GM23338 (cell line): ENCODE measurements at places on chromosomes 7 and 10. TPM values are rescaled to one million over a fixed set of nuclear protein-coding genes. Genes with fewer than 3 reads are reported as not detected.
A peak's percentile ranks its signal among the peaks of the same experiment; 100 is the strongest.

HOXA1 gene
- total RNA-seq = not detected in 2 replicates

SHTN1 gene
- total RNA-seq = 6.7 and 8.8 TPM in 2 replicates

ERVW-1 gene
- 0.07 TPM in 1 of 2 replicates, not detected in the other for total RNA-seq

FAM200A gene
- total RNA-seq = 7.9 and 10.2 TPM in 2 replicates

ASB10 gene
- not detected in 2 replicates for total RNA-seq

GRCh38 chr10:72541337-72541736 lies 84.5 kb downstream of the MICU1 start:
- peaks cover 28% of the 10 kb centered on the region for H3K4me1 ChIP-seq
- peaks cover 7% of the 10 kb centered on the region; the same call in 1 of the 2 replicates for H3K36me3 ChIP-seq
- no peak overlapping the region for H3K27ac ChIP-seq
- H3K27me3 ChIP-seq = no peaks in the 10 kb centered on the region

DNA sequence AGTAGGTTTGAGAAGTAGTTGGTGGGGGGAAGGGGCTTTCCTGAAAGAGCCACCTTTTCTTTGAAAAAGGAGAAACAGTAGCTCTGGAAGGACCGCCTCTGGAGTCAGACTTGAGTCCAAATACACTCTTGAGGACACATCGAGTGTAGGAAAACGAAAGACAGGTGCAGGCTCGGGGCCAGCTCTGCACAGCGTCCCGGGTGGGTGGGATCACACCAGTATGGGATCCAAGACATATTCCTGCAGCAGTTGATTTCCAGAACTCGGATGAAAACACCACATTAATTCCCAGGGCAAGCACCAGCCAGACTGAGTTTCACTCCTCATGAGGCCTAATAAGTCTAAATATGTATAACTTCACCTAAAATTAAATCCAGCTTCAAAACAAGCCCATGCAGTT lies 61.4 kb downstream of the ASB13 start:
- H3K4me1 ChIP-seq = no peaks in the 10 kb centered on the region
- H3K27me3 ChIP-seq = no peaks in the 10 kb centered on the region
- no peak overlapping the region for H3K4me3 ChIP-seq

GRCh38 chr10:132431537-132432175 lies 34.7 kb downstream of the PWWP2B start:
- no peaks in the 10 kb centered on the region for H3K27me3 ChIP-seq
- DNase-seq = no peak
- H3K27ac ChIP-seq = no peak overlapping the region
- no peaks in the 10 kb centered on the region for H3K36me3 ChIP-seq
- no peak overlapping the region for H3K4me3 ChIP-seq

DNA sequence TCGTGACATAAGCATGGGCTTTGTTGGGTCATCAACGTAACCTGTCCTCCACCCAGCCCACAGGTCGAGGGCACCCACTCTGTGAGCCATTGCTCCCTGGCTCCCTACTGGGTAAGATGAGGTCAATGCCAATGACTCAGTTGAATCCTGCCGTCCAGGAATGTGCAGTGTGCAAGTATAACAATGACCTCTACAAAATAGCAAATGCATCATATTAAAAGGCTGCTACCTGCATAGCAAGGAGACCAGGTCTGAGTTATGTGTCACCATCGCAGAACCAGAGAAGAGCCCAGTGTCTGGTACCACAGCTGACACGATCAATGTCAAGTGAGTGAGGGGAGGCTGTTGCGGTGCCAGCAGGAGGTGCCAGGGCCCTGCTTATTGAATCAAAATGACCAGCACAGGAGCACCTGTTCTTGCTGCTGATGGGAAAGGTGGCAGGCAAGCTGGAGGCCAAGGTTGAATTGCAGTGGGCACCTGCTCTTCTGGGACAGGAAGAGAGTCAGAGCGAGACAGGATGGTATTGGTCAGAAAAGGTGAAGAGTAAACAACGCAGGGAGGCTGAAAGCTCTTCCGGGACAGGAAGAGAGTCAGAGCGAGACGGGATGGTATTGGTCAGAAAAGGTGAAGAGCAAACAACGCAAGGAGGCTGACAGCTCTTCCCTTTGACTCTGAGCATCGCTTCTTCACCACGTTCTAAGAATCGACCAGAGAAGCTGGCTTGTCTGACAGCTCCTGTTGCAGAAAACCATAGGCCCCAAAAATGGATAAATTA lies 108.7 kb upstream of the ADAM12 start:
- H3K4me1 ChIP-seq = no peaks in the 10 kb centered on the region
- no peaks in the 10 kb centered on the region for H3K27me3 ChIP-seq
- DNase-seq = no peak
- H3K4me3 ChIP-seq = no peak overlapping the region
- H3K27ac ChIP-seq = no peak overlapping the region

GRCh38 chr10:119509909-119510451 lies 32.5 kb downstream of the RGS10 start:
- no peaks in the 10 kb centered on the region for H3K4me1 ChIP-seq
- H3K27me3 ChIP-seq = no peaks in the 10 kb centered on the region
- no peaks in the 10 kb centered on the region for H3K36me3 ChIP-seq
- DNase-seq = no peak
- no peak overlapping the region for H3K4me3 ChIP-seq

DNA sequence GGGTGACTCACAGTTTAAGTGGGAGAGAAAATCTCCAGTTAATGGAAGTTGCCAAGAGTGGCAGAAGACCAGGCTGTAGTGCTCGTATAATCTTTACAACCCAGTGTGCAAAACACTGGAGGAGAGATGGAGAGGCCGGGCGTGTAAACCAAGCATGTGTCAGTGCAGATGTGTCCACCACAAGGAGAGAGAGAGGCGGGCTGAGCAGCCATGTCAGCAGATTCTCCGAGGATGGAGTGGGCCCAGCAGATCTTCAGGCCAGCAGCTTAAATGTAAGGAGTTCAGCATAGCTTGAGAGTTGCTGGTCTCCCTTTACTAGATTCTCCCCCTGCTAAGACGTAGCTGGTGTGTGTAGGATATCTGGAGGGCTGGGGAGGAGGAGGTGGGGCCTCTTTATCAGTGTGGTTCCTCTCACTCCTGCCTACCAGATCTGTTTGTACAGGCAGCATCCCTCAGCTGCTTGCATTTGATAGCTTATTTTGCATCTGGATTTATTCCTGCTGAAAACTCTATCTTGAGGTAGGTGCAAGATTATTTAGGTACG lies 13.7 kb downstream of the BPGM start:
- no peak for DNase-seq
- no peak overlapping the region for H3K4me3 ChIP-seq
- H3K27ac ChIP-seq = no peak overlapping the region
- H3K4me1 ChIP-seq = no peaks in the 10 kb centered on the region

DNA sequence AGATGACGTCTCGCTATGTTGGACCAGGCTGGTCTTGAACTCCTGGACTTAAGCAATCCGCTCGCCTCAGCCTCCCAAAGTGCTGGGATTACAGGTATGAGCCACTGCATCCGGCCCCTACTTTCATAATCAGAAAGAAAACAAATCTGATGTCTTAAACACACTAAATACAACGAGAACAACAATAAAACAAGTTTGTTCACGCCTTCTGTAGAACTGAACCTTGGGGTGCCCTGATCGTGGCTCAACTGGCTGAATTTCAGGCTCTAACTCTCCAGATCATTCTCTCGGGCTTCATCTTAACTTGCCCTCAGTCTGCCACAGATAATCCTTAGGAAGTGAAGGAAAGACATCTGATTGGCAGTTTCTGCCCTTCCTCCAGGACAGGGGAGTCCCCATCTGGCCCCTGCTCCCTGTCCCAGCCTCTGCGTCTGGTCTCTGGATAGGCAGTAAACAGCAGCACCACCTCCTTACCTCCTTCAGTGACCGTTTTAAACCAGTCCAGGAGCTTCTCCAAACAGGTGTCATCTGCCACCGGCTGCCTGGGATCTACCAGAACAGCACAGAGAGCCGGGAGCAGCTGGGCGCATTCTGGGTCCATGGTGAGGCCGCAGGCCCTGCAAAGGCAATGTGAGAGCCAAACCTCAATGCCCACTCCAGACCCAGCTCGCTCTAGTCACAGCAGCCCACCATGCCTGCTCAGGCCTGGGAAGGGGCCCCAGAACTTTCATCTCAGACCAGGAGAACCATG lies 1.3 kb downstream of the BRAT1 start:
- H3K27me3 ChIP-seq = no peaks in the 10 kb centered on the region
- H3K4me3 ChIP-seq = peak overlapping the region; percentile 83
- peaks cover 9% of the 10 kb centered on the region; the same call in 1 of the 2 replicates for H3K36me3 ChIP-seq
- H3K4me1 ChIP-seq = peaks cover 7% of the 10 kb centered on the region; the same call in 1 of the 2 replicates
- no peak for DNase-seq
- H3K27ac ChIP-seq = no peak overlapping the region

DNA sequence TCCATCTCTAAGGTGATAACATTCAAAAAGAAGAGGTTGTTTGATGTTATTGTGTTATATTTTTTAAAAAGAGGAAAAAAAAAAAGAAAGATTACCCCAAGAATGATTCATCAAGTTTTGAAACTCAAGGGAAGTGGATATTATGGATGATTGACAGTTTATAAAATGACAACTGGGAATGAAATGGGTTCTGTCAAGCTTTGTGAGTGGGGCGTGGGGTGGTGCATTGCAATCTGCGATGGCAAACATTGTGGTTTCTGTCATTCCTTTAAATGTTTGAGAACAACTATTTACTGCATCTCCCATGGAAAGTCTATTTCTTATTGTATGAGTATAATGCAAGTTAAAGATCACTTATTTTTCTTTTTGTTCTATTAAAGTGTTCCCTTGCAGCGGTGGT lies 297.0 kb downstream of the CCDC3 start:
- DNase-seq = no peak
- no peak overlapping the region for H3K27ac ChIP-seq
- no peak overlapping the region for H3K4me3 ChIP-seq
- no peaks in the 10 kb centered on the region for H3K27me3 ChIP-seq
- H3K4me1 ChIP-seq = peaks cover 14% of the 10 kb centered on the region

DNA sequence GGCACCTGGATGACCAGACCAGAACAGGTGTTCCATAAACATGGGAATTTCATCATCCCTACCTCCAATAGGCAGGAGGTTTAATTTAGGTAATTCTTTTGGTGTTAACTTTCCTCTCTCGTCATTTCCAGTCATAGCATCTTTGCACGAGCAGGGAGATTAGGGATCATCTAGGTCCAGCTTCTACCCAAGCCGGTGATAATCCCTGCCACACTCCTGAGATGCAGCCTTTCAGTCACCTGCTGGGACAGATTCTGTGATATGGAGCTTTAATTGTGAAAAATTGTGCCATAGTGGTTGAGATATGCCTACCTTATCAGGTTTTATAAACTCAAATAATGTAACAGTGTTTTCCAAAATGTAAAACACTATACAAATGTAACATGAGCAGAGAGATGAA lies 191.8 kb upstream of the AOAH start:
- H3K36me3 ChIP-seq = no peaks in the 10 kb centered on the region
- no peaks in the 10 kb centered on the region for H3K4me1 ChIP-seq
- H3K27ac ChIP-seq = no peak overlapping the region
- H3K27me3 ChIP-seq = no peaks in the 10 kb centered on the region
- H3K4me3 ChIP-seq = no peak overlapping the region

- peaks cover 5% of the 10 kb centered on the region for H3K4me1 ChIP-seq
- H3K27me3 ChIP-seq = no peaks in the 10 kb centered on the region
- H3K36me3 ChIP-seq = no peaks in the 10 kb centered on the region
- H3K27ac ChIP-seq = no peak overlapping the region
Observed at GRCh38 chr10:48192881-48193450, 81.5 kb downstream of the FRMPD2 start.

DNA sequence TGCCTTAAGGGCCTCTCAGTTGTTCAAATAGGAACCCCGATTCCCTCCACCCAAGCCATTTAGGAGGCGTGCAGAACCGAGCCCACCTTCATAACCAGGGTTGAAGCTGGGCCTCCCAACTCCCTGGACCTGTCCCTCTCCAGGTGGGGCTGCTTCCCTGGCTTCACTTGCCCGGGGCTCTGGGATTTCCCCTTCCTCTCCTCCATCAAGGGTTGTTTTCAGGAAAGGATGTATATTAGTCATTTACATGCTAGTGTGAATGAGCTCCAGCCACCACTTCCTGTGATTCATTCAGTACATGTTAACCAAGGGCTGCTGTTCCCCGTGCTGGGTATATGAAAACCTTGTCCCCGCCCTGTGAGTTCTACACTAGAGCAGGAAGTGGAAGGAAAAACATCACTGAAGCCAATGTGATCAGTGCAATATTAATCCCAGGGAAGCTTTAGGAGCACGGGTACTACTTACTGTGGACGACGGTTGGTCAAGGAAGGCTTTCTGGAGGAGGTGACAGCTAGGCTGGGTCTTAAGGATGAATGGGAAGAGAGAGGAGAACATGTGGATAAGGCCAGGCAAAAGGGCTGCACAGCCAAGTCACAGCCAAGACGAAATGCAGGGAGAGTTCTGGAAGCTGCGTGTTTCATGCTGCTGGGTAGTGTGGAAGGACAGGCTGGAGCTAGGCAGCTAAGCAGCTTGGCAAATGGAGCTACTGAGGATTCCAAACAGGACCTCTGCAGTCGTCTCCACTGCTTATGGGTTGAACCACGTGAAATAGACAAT lies 150.1 kb upstream of the SHH start:
- H3K4me3 ChIP-seq = no peak overlapping the region
- no peaks in the 10 kb centered on the region for H3K4me1 ChIP-seq
- no peaks in the 10 kb centered on the region for H3K36me3 ChIP-seq
- no peak for DNase-seq
- H3K27ac ChIP-seq = no peak overlapping the region

- no peaks in the 10 kb centered on the region for H3K4me1 ChIP-seq
- no peak overlapping the region for H3K27ac ChIP-seq
- no peaks in the 10 kb centered on the region for H3K27me3 ChIP-seq
- H3K4me3 ChIP-seq = no peak overlapping the region
Observed at GRCh38 chr10:62597226-62597625, 207.3 kb upstream of the ADO start.

- no peaks in the 10 kb centered on the region for H3K27me3 ChIP-seq
- no peak for DNase-seq
- H3K4me1 ChIP-seq = no peaks in the 10 kb centered on the region
- no peak overlapping the region for H3K27ac ChIP-seq
- no peaks in the 10 kb centered on the region for H3K36me3 ChIP-seq
Observed at GRCh38 chr10:9901971-9902370, 1115.7 kb upstream of the CELF2 start.

DNA sequence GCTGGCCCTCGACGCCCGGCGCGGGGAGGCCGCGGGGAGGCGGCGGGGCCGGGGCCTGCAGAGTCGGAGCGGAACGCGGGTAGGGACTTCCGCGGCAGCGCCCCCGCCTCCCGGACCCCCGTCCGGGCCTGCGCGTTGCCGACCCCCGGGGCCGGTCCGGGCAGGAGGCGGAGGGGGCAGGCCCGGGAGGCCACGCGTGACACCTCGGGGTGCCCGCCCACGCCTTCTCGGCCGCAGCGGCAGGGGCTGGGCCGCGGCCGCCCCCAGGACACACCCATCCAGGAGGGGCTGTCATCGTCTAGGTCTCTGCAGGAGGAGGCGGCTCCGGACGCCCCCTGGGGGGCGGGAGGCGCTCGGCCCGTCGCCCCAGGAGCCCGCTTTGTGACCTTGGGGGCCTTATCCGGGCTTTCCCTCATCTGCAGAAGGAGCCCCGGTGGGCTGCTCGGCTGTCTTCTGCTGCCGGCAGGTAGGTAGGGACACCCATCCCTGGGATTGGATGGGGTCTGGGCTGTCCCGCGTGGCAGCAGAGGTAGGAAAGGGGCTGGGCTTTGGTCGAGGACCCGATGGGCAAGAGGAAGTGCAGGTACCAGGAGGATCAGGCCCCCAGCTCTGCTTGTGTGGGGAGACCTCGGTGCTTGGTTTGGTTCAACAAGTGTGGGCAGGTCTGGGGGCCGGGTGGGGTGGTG lies 569 bp downstream of the ZNF316 start:
- no peaks in the 10 kb centered on the region for H3K27me3 ChIP-seq
- DNase-seq = peak; percentile 67
